H4 (cell line): ENCODE measurements at places on chromosomes 1 and 21. TPM values are rescaled to one million over a fixed set of nuclear protein-coding genes. Genes with fewer than 3 reads are reported as not detected.

Gene OR2T11
- total RNA-seq, result not detected in 2 replicates

- no peak for DNase-seq
Observed at GRCh38 chr1:47207803-47208373, 18.1 kb upstream of the PDZK1IP1 start.

GRCh38 chr1:65174585-65174984 is 26.6 kb downstream of the AK4 start:
- peak; percentile 99 for DNase-seq

DNA sequence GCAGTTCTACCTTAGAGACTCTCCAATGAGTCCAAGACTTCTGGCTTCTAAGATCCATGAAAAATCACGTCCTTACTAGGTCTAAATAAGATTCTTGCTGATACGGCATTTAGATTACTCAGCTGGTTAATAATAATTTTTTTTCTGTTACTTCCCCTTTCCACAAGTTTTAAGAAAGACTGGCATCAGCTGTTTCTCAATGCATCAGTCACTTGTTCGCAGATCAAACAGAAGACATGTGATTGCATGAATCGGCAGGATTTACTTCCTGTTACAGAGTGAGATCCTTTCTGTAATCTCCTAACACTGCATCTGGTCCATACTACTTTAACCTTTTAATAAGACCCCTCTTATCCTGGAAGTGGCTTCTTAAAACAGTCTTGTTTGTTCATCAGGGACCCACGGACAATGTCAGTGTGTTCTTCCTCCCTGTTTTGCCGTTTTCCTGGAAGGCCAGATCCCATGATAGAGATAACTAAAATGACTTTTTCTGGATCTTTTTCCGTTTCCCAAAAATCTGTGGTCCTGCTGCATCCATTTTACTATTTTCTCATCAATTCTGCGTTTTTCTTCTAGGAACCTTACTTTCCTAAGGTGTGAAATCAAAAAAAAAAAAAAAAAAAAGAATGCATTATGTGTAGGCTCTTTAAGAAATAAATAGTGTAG is 6.1 kb downstream of the NPL start:
- DNase-seq, result no peak
